T-helper 17 cell (primary cell): ENCODE measurements at places on chromosomes 5 and 9.

DNA sequence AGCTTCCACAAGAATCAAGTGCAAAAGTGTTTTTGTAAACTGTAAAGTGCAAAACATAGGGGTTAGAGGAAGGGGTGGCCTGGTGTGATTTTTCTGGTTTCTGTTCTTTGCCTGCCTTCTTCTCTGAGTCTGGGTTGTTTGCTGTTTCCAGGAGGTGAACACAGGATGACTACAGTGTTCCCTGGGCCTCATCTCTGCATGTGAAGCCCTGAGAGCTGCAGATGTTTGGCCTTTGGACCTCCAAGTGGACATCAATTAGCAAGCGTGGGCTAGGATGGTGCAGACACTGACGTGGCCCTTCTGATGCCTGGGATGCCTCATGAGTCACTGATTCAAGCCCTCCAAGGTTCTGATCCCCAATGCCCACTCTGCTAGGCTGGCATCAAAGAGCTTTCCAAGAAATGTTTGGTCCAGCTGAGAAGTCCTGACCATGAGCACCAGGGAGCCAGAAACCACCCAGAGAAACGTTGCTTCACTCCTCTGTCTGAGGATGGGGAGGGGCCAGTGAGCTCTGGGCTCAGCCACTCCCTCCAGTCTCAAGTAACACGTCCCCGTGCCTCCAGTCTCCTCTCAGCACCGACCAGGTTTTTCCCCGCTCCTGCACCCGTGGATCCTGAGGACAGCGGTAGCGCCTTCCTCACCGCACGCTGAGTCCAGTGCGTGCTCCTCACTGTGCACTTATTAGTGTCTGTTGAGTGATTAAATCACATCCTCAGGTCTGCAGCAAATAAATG lies 7.6 kb downstream of the IL9 start:
- no peak for DNase-seq

DNA sequence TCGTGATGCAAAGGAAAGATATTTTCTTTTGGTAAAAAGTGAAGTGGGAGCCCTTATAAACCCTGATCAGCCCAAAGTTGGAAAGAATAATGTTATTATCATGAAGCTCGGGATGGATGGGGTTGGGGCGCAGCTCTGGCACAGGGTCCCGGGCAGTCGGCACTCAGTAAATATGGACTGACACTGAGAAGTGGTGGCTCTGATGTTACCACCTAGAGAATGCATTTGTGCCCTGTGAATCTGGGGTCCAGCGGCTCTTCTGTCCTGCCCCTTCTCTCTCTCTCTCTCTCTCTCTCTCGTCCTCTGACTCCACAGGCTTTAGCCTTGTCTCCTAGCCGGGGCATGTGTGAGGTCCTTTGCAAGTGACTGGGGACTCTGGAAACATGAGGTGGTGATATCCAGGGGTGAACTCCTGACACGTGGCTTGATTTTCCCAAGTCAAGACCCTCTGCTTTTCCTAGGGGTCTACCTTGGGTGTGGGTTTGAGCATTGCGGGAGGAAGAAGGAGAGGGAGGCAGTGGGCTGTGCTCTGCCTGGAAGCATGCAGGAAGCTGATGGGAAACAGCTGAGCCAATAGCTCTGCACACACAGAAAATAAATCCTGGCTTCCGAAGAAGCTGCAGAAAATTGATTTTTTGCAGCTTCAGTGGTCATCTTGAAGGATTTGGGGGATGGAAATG lies 162.7 kb downstream of the MACROH2A1 start:
- no peak for DNase-seq

DNA sequence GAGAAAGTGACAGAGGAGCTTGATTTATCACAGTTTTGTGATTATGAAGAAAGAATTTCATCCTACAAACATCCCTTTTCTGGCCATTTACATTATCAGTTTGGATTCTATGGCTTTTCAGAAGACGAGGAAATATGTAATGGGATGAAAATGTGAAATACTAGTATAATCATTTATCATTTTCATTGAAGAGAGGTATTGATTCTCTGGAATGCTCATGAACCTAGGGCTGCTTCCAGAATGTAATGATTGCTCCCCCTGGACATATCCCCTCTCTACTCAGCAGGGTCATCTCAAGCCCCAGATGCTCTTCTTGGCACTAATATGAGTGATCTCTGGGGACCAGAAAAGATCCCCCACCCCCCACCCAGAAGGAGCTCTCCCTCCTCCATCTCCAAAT lies 106.7 kb upstream of the ZNF618 start:
- DNase-seq = no peak

- DNase-seq = no peak
Measured at GRCh38 chr9:129173296-129174101, 4.6 kb downstream of the IER5L start.

DNA sequence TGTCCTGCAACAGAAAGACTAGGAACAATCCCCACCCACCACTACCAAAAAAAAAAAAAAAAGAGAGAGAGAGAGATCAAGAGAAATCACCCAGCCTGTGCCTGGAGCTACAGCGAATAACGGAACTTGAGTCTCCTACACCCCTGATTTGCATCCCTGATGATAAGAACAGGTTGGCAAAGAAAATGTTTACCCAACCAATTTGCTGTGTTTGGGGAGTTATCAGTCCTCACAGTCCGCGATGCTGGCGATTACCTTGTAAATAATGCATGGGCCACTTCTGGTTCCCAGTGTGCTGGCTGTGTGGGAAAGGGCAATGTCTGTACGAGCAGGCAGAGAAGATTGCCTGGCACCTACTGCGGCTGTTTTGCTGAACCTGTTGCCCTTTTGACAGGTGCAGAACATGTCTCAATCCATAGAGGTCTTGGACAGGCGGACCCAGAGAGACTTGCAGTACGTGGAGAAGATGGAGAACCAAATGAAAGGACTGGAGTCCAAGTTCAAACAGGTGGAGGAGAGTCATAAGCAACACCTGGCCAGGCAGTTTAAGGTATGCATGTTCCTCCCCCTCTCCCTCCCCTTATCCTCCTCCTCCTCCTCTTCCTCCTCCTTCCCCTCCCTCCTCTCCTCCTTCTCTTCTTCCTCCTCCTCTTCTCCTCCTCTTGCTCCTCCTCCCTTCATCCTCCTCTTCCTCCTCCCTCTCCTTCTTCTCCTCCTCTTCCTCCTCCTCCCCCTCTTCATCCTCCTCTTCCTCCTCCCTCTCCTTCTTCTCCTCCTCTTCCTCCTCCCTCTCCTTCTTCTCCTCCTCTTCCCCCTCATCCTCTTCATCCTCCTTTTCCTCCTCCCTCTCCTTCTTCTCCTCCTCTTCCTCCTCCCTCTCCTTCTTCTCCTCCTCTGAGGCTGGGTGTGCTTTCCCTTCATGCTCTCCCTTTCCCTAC lies 8.3 kb downstream of the OLFM1 start:
- DNase-seq = no peak

- DNase-seq = no peak
Measured at GRCh38 chr5:140609126-140609525, 23.8 kb downstream of the CD14 start.

- DNase-seq = no peak
Measured at GRCh38 chr9:94913550-94913949, 187.1 kb downstream of the AOPEP start.

DNA sequence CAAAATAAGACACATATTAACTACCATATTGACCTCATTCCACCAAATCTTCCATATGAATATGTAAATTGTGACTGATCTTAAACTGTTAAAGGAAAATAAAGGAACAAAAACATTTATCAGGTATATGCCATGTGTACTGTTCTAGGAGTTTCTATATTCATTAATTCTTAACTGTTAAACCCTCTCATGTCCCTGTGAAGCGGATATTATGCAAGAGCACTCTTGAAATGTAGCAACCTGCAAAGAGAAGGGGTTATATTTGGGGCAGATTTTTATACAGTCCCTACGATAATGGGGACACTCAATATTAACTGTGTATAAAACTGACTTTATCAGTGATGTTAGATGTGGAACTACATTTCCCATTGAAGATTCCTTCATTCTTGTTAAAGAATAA lies 184.9 kb upstream of the OR13F1 start:
- DNase-seq = no peak

DNA sequence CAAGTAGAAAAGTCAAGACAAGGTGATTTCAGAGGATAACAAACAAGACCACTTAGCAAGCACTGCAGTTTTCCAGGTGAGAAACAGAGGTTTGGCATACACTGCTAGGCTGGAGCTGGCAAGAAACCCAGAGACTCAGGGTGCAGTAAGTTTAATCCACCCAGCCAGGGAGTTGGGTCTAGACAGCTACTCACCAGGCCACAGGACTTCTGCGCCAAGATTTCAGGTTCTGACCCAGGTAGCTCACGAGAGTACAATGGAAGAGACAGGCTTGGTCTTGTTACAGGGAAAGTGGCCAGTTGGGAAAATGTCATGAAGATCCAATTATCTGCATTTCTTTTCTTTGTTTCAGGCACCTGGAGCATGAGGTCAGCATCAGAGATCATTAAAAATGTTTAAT lies 9.8 kb downstream of the SMIM23 start:
- no peak for DNase-seq

GRCh38 chr5:145579301-145579700 lies 255.8 kb downstream of the PRELID2 start:
- no peak for DNase-seq

DNA sequence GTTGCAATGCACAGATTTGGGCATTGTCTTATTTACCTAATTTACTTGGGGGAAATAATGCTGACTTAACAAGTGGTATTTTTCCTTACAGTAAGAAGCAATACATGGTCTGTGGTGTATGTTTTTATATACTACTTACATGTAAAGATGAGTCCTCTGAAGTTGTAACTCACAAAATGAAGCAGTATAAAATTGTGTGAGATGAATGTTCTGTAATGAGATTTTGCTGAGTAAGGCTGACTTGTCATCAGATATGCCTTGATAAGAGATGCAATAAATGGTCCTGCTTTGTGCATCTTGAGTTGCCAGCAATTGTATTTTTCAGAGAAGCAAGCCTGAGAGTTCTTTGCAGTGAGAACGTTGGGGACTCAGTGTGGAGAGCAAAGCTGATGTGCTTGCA lies 92.2 kb upstream of the GNAQ start:
- DNase-seq = no peak

DNA sequence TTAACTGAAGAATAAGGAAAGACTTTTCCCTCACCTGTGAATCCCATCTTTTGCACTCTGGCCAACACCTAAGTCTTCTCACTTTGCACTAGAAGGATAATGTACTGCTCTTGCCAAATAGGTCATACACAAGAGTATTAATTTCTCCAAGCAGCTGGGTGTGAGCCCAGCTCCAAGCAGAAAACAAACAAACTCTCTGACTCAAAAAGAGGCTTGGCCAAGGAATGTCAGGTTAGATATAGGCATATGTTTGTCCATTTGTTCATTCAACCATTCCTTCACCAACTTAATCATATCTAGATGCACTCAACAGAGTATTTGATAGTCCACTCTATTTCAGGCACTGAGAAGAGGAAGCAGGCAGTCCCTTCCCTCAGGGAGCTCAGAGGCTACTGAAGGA lies 84.4 kb downstream of the HTR4 start:
- DNase-seq = no peak

DNA sequence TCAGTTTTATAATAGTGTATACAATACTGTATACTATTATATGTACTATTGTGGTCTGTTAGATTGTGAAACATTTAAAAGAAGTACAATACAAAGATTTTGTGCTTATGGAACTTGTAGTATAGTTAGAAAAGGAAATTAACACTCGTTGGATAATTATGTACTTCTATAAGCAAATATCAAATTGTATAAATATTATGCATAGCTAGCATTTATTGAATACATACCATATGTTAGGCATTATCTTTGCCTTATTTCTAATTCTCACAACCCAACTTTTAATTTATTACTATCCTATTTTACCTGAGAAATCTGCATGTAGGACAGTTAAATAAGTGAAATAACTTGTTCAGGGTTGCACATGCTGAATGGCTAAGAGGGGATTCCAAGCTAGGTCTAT lies 37.5 kb downstream of the RAB3C start:
- DNase-seq = no peak

- no peak for DNase-seq
Measured at GRCh38 chr5:103523319-103523718, 39.3 kb downstream of the NUDT12 start.

- no peak for DNase-seq
Measured at GRCh38 chr9:93346231-93347112, 105.0 kb upstream of the FAM120A start.

DNA sequence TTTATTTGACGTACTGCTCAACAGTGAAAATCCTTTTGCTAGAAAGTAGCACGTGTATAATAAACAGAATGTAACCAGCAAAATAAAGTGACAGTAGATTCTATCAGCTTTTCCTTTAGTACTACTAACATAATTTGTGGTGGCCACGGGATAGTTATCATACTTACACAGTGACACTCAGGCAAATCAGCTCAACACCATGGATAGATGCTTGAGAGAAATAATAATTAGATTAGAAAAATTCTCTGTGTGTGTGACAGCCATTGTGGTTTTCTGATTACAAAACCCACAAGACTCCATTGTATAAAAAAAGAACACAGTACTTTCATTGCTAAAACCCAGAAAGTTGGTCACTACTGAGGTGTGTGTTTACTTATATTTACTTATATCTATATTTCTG lies 101.1 kb downstream of the MUSK start:
- DNase-seq = no peak

- no peak for DNase-seq
Measured at GRCh38 chr5:167870055-167870454, 421.4 kb upstream of the WWC1 start.

GRCh38 chr5:62707563-62707962 lies 128.9 kb downstream of the LRRC70 start:
- DNase-seq = no peak

- no peak for DNase-seq
Measured at GRCh38 chr5:138339091-138339456, 1.0 kb downstream of the FAM53C start.

GRCh38 chr5:149195337-149195887 lies 54.1 kb downstream of the ABLIM3 start:
- no peak for DNase-seq

- no peak for DNase-seq
Measured at GRCh38 chr5:141476132-141476911, 556 bp downstream of the PCDHGC3 start.

DNA sequence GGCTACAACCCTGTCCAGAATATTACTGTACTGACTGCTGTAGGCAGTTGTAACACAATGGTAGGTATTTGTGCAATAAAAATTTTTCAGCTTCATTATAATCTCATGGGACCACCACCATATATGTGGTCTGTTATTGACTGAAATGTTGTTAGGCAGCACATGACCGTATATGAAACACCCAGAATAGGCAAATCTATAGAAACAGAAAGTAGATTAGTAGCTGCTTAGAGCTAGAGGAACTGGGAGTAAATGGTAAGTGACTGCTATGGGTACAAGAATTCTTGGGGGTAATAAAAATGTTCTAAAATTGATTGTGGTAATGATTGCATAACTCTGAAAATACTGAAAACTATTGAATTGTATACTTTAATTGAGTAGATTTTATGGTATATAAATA lies 185.7 kb downstream of the ESM1 start:
- no peak for DNase-seq
